ENCODE measurements at places on chromosomes 13 and 19.

GRCh38 chr13:24085662-24086061 is 74.9 kb upstream of the SPATA13 start:
- no peak for DNase-seq

DNA sequence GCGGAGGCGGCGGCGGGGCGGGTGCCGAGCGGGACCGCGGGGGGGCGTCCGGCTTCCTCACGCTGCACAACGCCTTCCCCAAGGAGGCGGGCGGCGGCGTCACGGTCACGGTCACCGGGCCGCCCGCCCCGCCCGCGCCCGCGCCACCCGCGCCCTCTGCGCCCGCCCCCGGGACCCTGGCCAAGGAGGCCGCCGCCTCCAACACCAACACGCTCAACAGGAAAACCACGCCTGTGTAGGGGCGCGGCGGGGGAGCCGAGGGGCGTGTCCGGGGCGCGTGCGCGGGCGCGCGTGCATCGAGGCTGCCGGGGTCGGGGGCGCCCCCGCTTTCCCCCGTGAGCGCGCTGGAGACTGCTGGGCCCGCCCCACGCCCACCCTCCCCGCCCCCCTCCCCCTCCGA is 8.8 kb upstream of the CACNG6 start:
- DNase-seq, result no peak

- DNase-seq, result peak; percentile 81
Measured at GRCh38 chr13:94595950-94596574, at the start of gene TGDS. TSS of gene TGDS (minus strand) at chr13:94596152. CDS start at chr13:94596136, 16 bp downstream.

DNA sequence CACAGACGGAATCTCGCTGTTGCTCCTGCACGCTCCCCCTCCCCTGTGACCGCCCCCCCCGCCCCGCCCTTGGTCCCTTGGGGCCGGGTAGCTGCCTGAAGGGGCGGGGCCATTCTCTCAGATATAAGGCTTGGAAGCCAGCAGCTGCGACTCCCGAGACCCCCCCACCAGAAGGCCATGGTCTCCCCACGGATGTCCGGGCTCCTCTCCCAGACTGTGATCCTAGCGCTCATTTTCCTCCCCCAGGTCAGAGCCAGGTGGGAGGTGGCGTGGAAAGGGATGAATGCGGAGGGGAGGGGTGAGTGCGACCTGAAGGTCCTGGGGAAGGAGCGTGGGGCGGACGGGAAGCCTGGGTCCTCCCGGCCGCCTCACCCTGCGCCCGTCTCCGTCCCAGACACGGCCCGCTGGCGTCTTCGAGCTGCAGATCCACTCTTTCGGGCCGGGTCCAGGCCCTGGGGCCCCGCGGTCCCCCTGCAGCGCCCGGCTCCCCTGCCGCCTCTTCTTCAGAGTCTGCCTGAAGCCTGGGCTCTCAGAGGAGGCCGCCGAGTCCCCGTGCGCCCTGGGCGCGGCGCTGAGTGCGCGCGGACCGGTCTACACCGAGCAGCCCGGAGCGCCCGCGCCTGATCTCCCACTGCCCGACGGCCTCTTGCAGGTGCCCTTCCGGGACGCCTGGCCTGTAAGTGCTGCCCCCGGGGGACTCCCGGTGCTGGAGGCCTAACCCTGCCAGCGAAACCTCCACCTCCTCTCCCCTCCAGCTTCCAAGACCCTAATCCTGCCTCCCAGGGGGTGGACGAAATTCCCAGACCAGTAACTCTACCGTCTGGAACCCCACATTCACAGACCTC is at the start of gene DLL3:
Gene DLL3 (plus strand): TSS at position 150 of the 845 bp plus-strand sequence. CDS start 28 bp downstream, at position 178.
- DNase-seq, result peak; percentile 17

DNA sequence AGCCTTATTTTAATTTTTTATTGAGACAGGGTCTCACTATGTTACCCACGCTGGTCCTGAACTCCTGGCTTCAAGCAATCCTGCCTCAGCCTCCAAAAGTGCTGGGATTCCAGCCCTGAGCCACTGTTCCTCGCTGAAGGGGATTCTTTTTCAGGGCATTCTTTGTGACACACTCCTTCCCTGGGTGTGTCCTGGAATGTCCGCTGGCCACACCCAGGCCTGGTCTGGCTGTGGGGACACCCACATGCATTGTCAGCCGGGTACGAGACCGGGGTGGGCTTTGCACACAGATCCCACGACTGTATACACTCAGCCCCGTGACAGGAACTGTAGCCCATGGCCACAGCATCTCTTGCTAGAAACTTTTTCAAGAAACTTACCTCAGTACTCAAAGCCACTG is 34.4 kb upstream of the GATAD2A start:
- no peak for DNase-seq

DNA sequence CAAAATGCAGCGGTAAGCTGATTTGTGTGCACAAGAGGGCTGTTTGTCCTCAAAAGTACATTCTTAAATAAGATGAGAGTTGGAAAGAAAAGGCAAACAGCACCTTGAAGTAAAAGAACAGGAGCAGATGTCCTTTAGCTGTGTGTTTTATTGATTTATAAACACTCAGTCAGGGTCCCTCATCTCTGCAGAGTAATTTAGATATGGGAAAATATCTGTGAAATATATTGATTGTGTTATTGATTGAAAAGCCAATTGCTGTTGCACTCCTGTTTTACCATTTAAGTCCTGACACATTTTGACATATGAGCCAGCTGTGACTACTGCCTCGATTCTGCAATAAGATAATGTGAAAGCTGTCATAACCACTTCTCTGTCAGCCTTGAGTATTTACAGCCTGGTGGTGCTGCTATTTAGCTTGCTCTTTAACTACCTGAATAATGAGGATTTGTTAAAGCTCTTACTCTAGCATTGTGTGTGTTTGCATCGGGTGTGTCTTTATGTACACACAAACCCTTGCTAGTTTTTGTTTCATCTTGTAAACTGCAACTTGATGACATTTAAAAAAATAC is 550.1 kb downstream of the DACH1 start:
- DNase-seq, result no peak

DNA sequence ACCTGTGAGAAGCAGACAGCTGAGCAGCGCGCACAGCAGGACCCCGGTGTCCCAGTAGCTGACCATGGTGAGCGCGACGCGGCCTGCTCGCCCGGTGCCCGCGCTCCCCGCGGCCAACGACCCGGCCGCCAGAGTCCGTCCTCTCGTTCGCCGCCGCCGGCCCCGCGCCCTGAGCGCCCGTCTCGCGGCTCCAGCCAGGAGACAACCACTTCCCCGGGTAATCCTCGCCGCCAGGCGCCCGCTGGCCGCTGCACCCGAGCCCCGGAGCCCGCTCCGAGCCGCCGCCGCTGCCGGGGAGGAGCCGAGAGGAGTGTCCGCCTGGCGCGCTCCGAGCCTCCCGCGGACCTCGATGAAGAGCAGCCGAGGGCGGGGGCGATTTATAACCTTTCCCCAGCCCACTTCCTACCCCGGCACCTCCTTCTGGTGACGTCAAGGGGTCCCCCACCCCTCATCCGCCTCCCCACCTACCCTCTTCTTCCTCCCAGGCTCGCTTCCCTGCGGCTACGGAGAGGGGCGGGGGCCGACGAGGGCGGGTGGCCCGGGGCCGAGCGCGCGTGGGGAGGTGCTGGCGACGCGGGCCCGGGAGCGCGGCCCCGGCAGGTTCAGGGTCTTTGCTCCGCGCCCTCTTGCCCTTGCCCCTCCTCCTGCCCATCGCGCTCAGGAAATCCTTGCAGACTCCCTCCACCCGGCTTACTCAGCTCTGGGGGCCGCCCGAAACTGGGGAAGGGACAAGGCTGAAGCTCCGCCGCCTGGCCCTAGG is at the start of gene FLT1:
Gene FLT1 (minus strand): TSS at position 351 of the 760 bp plus-strand sequence. CDS start 285 bp downstream, at position 66.
- DNase-seq, result peak; percentile 7

- DNase-seq, result no peak
Measured at GRCh38 chr13:97441368-97441767, 7.4 kb downstream of the RAP2A start.

DNA sequence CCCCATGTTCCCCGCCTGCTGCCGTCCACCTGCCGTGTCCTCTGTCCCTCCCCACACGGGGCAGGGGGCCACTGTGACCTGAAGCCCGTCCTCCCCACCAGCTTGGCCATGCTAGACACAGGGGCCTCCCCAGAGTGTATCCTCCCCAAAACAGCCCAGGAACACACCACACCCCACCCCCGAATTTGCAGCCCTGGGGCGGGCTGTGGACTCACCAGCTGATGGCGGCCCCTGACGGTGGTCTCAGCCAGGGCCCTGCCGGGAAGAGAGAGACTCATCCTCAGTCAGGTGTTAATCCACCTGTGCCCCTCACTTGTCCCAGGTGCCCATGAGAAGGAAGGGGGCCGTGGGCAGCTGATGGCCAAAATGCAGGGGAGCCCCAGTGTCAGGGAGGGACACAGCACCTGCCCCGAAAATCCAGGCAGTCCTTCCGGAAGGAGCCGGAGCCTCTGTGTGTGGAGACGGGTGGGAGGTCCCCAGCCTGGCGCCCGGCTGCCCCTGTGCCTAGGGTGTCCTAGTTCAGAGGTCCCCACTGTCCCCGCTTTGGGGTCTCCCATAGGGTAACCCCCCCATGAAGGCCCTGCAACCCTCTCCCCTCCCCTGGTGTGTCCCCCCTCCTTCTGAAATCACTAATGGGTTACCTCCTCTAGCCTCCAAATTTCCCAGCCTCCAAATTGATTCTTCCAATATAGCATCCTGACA is 39.3 kb upstream of the TCF3 start:
- DNase-seq, result no peak

DNA sequence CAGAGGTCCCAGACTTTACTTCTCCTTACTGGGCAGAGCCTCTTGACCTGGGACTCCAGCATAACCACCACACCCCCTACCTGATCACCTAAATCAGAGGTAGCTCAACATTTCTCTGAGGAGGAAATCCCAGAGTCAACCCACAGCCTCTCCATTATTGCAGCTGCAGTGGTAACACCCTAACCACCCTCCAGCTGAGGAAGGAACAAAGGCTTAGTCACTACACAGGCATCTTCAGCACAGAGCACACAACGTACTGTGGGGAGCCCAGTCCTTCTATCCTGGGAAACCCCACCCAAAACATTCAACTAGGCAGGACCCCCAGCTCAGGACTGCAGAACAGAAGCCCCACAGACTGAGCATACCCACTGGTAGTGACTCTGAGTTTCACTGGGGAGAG is 824.7 kb upstream of the SLITRK5 start:
- DNase-seq, result no peak

- no peak for DNase-seq
Measured at GRCh38 chr13:34731486-34731885, 210.6 kb upstream of the NBEA start.

GRCh38 chr13:101925731-101926130 is 473.3 kb downstream of the ITGBL1 start:
- no peak for DNase-seq

DNA sequence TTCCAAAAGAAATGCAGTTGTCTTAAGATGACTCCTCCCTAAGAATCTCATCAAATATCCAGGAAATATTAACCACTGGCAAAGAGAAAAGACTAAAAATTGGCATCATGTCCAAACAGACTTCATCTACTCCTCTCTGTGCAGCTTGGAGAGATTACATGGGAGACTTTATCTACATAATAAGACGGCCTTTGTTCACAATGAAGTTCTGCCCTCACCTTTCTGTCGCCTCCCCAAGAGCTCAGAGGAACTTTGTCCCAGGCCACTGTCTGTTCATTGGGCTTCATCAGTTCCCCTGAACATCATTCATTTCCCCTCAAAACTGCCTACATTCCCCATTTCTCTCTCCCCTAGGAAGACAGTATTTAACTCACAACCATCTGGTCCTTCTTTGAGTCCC is 22.4 kb upstream of the MRI1 start:
- DNase-seq, result no peak

DNA sequence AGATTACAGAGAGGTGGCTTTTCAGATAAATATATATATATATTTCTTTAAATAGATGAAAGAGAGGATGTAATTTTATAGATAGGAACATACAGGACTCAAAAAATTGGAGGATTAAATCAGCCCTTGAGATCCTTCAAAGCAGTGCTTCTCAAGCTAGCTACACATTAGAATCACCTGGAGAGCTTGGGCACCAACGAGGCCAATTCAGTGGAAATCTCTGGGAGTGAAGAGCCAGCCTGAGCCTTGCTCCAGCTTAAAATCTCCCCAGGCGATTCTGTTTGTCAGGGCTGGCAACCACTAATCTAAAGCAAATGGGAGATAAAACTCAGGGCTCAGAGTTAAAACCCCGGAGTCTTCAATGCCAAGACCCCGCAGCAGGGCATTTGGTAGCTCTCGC is 15.0 kb upstream of the CLN5 start:
- DNase-seq, result no peak

- DNase-seq, result no peak
Measured at GRCh38 chr13:45865414-45865813, 13.9 kb upstream of the SIAH3 start.
